ENCODE measurements at places on chromosomes 16 and 17.

DNA sequence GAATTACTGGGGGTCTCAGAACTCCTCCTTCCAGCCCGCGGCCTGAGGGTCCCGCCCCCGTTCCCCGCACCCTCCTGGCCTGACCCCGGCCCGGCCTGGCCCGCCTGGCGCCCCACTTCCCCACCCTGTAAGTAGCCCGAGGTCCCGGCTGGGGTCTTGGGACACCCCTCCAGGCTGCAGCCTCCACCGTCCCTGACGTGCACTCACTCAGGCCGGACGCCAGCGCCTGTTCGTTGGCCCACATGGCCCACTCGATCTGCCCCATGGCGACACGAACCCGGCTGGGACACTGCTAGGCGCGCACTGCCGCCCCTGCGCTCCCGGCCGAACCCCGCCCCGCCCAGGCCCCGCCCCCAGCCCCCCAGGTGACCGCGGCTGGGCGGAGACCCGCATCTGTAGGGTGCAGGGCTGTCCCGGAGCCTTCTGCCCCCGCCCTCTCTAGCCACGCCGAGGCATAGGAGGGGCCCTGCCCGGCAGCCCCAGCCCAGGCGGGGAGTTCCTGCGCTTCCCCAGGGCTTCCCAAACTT is at the start of gene CYBA:
Gene CYBA (minus strand): TSS at position 305 of the 527 bp plus-strand sequence. CDS start 40 bp downstream, at position 265.
- no peak for DNase-seq

GRCh38 chr17:15920758-15921239 is 24.1 kb upstream of the ADORA2B start:
- no peak for DNase-seq

GRCh38 chr17:978103-979093 is 1.2 kb downstream of the NXN start:
- no peak for DNase-seq

GRCh38 chr17:39167476-39167875 is 1.5 kb upstream of the ARL5C start:
- DNase-seq = no peak

DNA sequence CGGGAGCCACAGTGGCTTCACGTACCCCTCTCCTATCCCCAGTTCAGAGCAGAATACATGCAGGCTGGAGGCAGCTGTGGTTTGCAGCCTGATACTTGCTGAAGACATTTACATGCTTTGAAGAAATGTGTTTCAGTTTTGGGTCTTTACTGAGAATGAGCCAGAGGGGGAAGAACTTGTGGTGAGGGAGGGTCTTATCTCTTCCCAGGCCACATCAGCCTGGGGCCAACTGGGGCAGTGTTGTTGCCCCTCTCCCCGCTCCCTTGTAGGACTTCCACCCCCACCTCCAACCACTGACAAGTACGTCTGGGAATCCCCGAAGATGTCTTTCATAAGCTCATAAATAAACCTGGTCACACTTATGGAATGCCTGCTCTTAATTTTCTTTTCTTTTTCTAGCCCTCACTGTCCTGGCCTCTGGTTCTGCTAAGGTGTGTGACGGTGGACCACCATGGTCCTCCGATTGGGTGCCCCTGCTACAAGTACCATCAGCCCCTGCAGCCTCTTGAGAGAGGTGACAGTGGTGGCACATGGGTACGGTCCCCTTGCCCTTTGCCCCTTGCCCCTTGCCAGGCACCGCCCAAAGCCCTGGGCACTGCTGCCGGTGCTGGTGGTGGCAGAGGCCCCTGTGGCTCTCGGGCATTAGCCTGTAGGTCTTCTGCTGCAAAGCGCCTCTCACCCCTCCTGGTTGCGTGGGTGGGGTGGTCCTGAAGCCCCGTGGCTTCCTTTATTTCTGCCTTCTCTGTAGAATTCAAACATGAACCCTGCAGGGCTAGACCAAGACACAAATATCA is 144.8 kb upstream of the RPH3AL start:
- no peak for DNase-seq

DNA sequence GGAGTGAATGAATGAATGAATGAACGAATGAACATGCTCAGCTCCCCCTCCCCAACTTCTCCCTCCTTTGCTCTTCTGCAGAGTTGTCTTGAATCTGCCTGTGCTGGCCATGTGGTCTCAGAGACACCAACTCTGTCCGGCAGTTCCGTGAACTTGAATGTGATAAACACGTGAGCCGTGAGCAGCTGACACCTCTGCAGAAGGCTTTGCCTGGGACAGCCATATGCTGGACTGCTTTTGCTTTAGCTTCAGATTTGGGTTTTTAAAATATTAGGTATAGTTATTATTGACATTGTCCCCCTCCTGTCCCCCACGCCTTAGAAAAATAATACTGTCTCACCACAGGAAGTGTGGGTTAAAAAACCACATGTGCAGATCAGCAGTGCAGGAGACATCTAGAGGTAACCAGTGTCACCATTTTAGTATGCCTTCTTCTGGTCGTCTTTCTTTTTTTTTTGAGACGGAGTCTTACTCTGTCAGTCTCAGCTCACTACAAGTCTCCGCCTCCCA is 83.8 kb downstream of the ABCC1 start:
- DNase-seq = no peak

All from occipital lobe (tissue), 3 donors.